ENCODE measurements at places on chromosomes 3 and 15.

- no peak for DNase-seq
Observed at GRCh38 chr15:43828061-43828657, 1.4 kb downstream of the WDR76 start.

GRCh38 chr3:27310688-27311087 is 58.5 kb downstream of the NEK10 start:
- DNase-seq: no peak

DNA sequence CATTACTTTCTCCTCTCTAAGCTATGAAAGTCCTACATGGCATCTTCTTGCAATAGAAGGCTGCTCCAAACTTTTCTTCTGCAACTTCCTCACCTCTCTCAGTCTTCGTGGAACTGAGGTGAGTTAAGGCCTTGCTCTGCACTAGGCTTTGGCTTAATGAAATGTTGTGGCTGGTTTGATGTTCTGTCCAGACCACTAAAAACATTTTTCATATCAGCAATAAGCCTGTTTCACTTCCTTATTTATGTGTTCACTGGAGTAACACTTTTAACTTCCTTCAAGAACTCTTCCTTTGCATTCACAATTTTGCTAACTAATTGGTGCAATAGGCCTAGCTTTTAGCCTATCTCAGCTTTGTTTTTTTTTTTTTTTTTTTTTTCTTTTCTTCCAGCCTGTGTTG is 335.3 kb upstream of the NECTIN3 start:
- no peak for DNase-seq

- no peak for DNase-seq
Observed at GRCh38 chr3:107268469-107268868, 108.8 kb upstream of the CCDC54 start.

GRCh38 chr3:10516544-10517452 is 11.4 kb upstream of the ATP2B2 start:
- no peak for DNase-seq
